ENCODE measurements at places on chromosomes 12 and 14.
A peak's percentile ranks its signal among the peaks of the same experiment; 100 is the strongest.

GRCh38 chr14:70704960-70705359, 63.2 kb downstream of the TTC9 start:
- no peak for DNase-seq

- DNase-seq: peak; percentile 27
Observed at GRCh38 chr12:49583366-49584094, 15.6 kb upstream of the MCRS1 start.

DNA sequence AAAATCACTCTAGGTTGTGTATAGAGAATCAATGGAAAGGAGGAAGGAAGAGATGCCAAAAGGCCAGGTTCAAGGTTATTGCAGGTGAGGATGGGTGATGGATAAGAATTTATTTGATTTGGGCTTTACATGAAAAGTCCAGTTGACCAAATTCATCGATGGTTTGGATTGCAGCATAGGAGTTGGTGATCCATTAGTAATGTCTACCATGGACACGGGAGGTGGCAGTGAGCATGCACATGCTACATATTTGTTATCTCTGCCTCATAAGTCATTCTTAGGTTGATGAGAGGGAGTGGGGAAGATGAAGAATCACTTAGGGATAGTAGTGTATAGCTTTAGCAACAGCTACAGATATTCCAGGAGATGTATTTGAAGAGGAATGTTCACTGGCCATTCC, 211.4 kb downstream of the PHETA1 start:
- DNase-seq: no peak

- no peak for DNase-seq
Observed at GRCh38 chr12:100199023-100199346, 1.6 kb upstream of the ACTR6 start.

DNA sequence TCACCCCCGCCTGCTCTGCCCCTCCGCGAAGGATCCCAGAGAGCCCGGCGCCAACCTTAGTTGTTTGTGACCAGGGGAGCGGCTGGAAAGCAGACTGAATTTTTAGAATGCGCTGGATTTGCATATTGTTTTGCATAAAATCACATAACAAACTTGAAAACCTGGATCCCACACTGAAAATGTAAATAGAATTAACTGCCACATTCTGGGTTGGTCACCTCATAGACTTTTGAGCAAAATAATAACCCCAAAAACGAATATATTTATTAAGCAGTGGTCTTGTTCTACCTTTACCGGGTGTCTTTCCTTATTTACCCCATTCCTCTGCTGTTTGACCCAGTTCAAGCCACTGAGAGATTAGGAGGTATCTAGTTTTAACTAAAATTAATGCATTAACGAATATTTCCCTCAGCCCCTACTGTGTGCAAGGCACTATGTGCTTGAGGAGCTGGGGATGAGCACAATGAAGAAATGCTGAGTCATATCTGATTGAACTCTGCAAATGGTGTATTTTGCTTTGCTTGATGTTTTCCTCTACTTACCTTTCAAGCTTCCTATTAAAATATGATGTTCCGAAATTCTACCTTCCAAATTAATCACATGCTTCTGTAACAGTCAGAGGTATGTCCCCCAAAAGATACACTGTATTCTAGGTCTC, 438 bp upstream of the EGLN3 start:
- DNase-seq: no peak
